ENCODE measurements at places on chromosomes 2 and 18. TPM values are rescaled to one million over a fixed set of nuclear protein-coding genes. Genes with fewer than 3 reads are reported as not detected.
A peak's percentile ranks its signal among the peaks of the same experiment; 100 is the strongest.

MEP1B gene
- not detected for total RNA-seq

FOXI3 gene
- not detected for total RNA-seq

DNA sequence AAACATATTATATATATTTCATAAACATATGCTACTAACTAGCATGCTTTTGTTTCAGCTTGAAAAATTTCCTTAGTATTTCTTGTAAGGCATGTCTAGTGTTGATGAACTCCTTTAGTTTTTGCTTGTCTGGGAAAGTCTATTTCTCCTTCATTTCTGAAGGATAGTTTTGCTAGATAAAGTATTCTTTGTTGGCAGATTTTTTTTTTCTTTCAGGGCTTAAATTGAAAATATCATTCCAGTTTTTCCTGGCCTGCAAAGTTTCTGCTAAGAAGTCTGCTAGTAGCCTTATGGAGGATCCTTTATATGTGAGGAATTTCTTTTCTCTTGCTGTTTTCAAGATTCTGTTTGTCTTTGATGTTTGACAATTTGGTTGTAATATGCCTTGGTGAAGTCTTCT, 183.5 kb downstream of the SLC4A3 start:
- H3K4me3 ChIP-seq, result no peak overlapping the region
- no peak overlapping the region for H3K27ac ChIP-seq
- DNase-seq, result no peak
- H3K36me3 ChIP-seq, result no peaks in the 10 kb centered on the region
- H3K4me1 ChIP-seq, result no peaks in the 10 kb centered on the region

DNA sequence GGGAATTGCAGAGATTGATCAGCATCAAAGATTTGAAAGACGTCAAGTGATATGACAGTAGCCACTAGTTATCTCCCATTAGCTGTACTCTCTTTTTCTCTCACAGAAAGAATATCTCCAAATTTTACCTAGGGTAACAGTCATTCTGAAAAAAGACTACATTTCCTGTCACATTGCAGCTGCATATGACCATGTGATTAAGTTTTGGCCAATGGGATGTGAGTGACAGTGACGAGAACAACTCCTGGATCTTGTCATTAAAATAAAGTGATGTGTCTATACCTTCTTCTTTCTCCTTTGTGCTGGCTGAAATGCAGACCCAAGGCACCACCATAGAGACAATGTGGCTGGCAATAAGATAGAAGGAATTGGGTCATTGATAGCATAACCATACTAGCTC, 10.5 kb upstream of the NEUROD1 start:
- H3K4me1 ChIP-seq, result no peaks in the 10 kb centered on the region
- H3K36me3 ChIP-seq, result no peaks in the 10 kb centered on the region
- no peak overlapping the region for H3K4me3 ChIP-seq
- H3K27me3 ChIP-seq, result peaks cover 3% of the 10 kb centered on the region

GRCh38 chr2:39408351-39409136, 28.5 kb downstream of the MAP4K3 start:
- DNase-seq, result peak; percentile 53
- H3K27me3 ChIP-seq, result no peaks in the 10 kb centered on the region
- no peaks in the 10 kb centered on the region for H3K36me3 ChIP-seq
- peaks cover 36% of the 10 kb centered on the region for H3K4me1 ChIP-seq

- H3K4me1 ChIP-seq, result peaks cover 42% of the 10 kb centered on the region
- DNase-seq, result no peak
- H3K27ac ChIP-seq, result no peak overlapping the region
- H3K4me3 ChIP-seq, result no peak overlapping the region
- H3K27me3 ChIP-seq, result no peaks in the 10 kb centered on the region
- H3K36me3 ChIP-seq, result no peaks in the 10 kb centered on the region
Measured at GRCh38 chr2:200373231-200373630, 66.7 kb downstream of the SPATS2L start.

CCDC178 gene
- total RNA-seq, result 3.7 TPM

RND3 gene
- 26.1 TPM for total RNA-seq

DNA sequence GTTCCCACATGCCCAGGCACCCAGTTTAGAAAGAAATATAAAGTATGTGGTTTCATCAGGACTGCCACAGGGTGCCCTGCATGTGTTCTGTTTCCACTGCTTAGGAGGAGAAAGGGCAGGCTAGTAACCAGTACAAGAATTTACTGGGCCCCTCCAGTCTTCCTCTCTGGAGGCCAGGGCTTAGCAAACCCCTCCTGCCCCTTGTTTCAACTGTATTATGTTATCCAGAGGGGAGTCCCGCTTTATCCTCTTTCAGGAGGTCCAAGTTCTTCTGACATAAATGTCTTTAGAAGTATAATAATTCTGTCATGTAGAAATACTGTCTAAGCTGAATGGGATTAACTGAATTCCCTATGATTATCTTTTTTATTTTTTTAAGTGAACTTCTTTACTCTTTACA, 132.1 kb downstream of the WDSUB1 start:
- no peaks in the 10 kb centered on the region for H3K27me3 ChIP-seq
- H3K36me3 ChIP-seq, result peaks cover 3% of the 10 kb centered on the region
- H3K27ac ChIP-seq, result no peak overlapping the region
- no peak for DNase-seq

DNA sequence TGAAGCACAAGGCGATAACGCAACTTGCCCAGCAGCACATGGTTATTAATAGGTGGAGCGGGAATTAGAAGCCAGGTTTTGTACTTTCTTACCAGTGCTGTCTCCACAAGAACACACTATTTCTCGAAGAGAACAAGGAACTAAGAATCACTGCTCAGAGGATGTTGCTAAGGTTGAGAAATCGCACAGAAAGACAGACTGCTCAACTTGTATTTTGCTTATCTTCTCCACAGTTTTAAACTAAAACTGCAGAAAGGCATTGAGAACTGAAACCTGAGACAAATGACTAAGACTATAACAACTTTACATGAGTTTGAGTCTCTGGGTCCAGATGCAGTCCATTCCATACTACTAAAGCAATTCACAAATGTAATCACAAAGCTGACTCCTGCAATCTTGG, 6.2 kb downstream of the PRKD3 start:
- H3K4me1 ChIP-seq, result no peaks in the 10 kb centered on the region
- DNase-seq, result no peak
- no peak overlapping the region for H3K4me3 ChIP-seq
- no peaks in the 10 kb centered on the region for H3K27me3 ChIP-seq
- H3K27ac ChIP-seq, result no peak overlapping the region

GRCh38 chr2:161239326-161240109, 68.7 kb upstream of the PSMD14 start:
- no peaks in the 10 kb centered on the region for H3K36me3 ChIP-seq
- no peaks in the 10 kb centered on the region for H3K27me3 ChIP-seq
- no peak overlapping the region for H3K27ac ChIP-seq
- DNase-seq, result no peak

DNA sequence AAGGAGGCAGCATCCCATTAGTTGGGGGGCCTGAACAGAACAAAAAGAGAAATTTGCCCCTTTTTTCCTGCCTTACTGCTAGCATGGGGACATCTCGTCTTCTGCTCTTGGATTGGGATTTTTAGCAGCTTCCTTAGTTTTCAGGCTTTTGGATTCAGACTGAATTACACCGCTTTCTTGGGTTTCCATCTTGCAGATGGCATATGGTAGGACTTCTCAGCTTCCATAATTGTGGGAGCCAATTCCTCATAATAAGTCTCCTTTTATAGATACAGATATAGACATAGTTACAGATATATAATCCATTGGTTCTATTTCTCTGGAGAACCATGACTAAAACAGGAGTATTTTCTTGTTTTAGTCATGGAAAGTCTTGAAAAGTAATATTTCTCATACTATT, 5.2 kb upstream of the RAPGEF4 start:
- no peaks in the 10 kb centered on the region for H3K4me1 ChIP-seq
- H3K4me3 ChIP-seq, result no peak overlapping the region
- no peak for DNase-seq
- no peaks in the 10 kb centered on the region for H3K36me3 ChIP-seq
- H3K27me3 ChIP-seq, result no peaks in the 10 kb centered on the region
- no peak overlapping the region for H3K27ac ChIP-seq

IL36RN gene
- total RNA-seq, result not detected

SERPINB3 gene
- total RNA-seq, result not detected

NOL4 gene
- total RNA-seq, result 1.1 TPM

COL4A3 gene
- 48.8 TPM for total RNA-seq

DNA sequence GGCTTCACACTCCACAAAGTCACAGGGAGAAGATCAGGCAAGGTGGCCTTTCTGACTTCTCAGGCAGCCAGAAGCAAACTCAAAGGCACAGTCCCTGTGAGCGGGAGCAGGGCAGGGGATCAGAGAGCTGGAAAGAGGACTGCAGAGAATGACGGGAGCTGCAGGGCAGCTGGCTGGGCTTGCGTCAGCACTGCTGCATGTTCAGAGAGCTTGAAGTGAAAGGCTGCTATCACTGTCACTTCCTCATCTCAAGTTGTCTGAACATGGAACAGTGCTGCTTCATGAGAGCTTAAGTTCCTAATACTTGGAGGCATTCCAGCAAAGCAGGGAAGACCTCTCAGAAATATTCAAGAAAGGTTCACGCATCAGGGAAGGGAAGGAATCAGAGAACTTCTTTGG, 20.4 kb downstream of the TGFBRAP1 start:
- H3K4me3 ChIP-seq, result no peak overlapping the region
- no peaks in the 10 kb centered on the region for H3K27me3 ChIP-seq
- peaks cover 8% of the 10 kb centered on the region for H3K36me3 ChIP-seq
- no peak overlapping the region for H3K27ac ChIP-seq
- H3K4me1 ChIP-seq, result no peaks in the 10 kb centered on the region
- DNase-seq, result peak; percentile 12

LMAN1 gene
- total RNA-seq, result 78.8 TPM

- H3K27ac ChIP-seq, result no peak overlapping the region
- H3K36me3 ChIP-seq, result no peaks in the 10 kb centered on the region
- H3K27me3 ChIP-seq, result no peaks in the 10 kb centered on the region
- no peak overlapping the region for H3K4me3 ChIP-seq
- DNase-seq, result no peak
Measured at GRCh38 chr2:11559066-11559785, 25.4 kb downstream of the GREB1 start.

GRCh38 chr2:36516136-36516870, 81.7 kb downstream of the FEZ2 start:
- no peak overlapping the region for H3K4me3 ChIP-seq
- no peak for DNase-seq
- H3K4me1 ChIP-seq, result no peaks in the 10 kb centered on the region
- H3K27me3 ChIP-seq, result no peaks in the 10 kb centered on the region

DNA sequence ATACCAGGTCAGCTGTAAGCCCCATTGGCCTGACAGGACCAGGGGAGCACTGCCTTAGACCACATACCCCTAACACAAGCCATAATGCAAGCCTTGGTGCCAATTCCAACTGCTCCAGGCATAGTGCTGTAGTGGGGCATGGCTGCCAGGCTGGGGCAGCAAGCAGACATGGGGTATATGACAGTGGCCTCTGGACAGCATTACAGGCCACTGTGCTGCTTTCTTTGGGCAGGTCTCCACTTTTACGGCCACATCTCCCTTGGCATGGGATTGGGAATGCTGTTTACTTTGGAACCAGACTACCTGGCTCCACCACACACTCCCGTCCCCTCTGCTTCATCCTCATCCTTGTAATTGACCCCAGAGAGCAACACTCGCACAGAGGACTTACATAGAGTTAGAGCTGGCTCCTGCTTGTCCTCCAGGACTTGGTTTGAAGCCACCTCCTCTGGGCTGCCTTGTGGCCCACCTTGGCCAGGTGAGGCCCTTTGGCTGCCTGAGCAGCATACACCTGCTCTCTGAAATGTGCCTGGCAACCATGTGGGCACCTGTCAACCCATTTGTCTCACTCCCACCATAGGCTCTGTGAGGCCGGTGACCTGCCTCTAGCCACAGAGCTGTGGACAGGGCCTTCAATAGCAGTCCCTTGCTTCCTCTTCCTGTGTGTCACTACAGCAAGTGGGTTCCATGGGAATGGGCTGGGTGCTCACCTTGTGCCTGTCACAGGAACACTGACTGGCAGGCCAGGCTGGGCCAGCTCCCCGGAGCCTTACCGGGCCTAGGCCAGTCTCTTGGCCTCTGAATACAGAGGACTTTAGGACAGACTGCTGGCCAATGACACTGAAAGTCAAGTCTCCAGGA, 262.6 kb upstream of the HS6ST1 start:
- H3K4me3 ChIP-seq, result no peak overlapping the region
- H3K27ac ChIP-seq, result no peak overlapping the region
- no peaks in the 10 kb centered on the region for H3K36me3 ChIP-seq
- H3K4me1 ChIP-seq, result no peaks in the 10 kb centered on the region
- no peaks in the 10 kb centered on the region for H3K27me3 ChIP-seq

- H3K27me3 ChIP-seq, result no peaks in the 10 kb centered on the region
- H3K4me1 ChIP-seq, result no peaks in the 10 kb centered on the region
- H3K4me3 ChIP-seq, result no peak overlapping the region
- no peak overlapping the region for H3K27ac ChIP-seq
- H3K36me3 ChIP-seq, result no peaks in the 10 kb centered on the region
Measured at GRCh38 chr2:238151628-238152235, 7.0 kb upstream of the ERFE start.

DNA sequence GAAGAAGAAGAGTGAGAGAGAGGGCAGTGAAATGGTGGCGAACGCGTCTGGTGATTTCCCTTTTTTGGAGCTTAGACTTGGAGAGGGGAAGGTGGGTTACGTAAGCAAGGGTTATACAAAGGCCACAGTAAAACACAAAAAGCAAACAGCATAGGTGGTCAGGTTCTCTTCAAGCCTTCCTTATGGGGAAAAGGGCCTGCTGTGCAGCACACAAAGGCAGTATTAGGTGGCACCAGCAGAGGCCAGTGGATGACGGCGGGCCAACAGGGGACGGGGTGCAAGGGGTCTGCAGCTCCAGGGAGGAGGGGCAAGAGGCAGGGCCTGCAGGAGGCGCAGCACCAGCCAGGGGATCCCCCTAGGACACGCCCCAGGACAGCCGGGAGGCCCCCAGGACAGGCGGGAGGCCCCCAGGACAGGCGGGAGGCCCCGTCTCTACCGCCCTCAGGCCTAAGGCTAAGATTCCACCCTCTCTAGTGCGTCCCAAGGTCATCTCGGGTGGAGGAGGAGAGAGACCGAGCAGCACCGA, 32.6 kb upstream of the NPC1 start:
- H3K36me3 ChIP-seq, result no peaks in the 10 kb centered on the region
- H3K4me3 ChIP-seq, result peak overlapping the region; percentile 33
- no peak for DNase-seq
- peaks cover 5% of the 10 kb centered on the region for H3K4me1 ChIP-seq
- peak overlapping the region; percentile 48 for H3K27ac ChIP-seq

DNA sequence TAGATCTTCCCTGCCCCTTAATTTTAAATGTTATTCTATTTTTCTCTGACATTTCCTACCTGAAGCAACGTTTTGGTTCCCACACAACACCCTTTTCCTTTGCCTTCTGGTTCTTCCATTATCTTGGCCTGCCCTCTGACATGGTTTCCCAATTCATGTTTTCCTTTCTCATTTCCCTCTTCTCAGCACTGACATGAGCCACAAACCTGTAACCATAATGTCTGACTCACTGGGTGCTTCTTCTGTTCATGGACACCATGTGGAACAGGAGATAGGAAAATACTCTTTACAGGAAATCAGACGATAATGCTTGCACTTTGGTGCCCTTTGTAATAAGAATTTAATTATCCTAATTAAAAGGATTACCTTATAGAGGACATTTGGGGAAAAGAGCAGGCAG, 142.0 kb downstream of the ZEB2 start:
- H3K27ac ChIP-seq, result no peak overlapping the region
- no peaks in the 10 kb centered on the region for H3K27me3 ChIP-seq
- no peak overlapping the region for H3K4me3 ChIP-seq
- H3K36me3 ChIP-seq, result no peaks in the 10 kb centered on the region

Measured in kidney (tissue), 22 donors.